CD4-positive, alpha-beta T cell treated with Interleukin-2 at 100 ng/mL for 4 hours (primary cell): ENCODE measurements at places on chromosomes 12 and 14.

- DNase-seq, result no peak
Observed at GRCh38 chr12:124660851-124661250, 93.4 kb upstream of the NCOR2 start.

- DNase-seq, result no peak
Observed at GRCh38 chr14:80425686-80426085, 214.4 kb upstream of the DIO2 start.

- DNase-seq, result no peak
Observed at GRCh38 chr14:68247676-68248268, 428.2 kb downstream of the RAD51B start.

DNA sequence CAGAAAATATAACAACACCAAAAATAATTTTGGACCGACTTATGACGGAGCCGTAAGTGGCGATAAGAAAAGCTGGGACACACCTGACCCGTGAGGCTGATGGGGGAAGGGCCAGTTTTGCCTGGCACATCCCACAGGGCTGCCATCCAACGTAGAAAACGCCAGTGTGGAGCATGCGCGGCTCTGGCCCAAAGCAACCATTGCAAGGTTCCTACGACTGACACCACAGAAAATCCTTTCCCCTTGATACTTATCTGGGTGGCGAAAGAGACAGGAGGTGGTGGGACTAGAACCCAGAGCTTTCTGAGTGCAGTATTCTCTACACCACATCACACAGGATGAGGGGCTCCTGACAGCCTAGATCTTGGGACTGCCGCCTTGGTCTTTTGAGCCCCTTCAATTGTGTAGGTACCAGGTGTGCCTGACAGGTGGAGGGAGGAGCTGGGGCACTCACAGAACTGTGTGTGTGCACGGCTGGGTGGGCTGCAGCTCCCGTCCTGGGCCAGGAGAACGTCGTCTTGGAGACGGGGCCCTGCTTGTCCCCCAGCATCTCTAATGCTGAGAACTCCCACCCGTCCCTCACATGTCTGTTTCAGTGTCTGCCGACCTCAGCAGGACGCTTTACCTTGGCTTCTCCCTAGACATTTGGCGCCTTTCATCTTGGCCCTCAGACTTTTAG is 17.4 kb upstream of the CACNA2D4 start:
- no peak for DNase-seq

DNA sequence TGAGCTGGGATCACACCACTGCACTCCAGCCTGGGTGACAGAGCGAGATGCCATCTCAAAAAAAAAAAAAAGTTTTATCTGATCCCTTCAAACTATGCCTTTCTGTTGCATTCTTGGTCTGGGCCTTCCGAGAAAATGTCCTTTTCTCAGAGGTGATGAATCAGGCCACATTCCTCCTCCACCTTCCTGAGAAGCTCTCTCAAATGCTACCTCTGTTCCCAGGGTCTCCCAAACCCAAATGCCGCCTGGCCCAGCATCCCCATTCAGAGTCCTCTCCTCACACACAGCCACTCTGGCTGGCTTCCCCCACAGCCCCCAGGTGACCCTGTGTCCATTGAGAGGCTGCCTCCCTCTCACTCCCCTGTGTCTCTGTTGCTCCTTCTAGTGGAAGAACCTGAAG is 19.7 kb upstream of the TMED10 start:
- DNase-seq, result no peak

- DNase-seq, result no peak
Observed at GRCh38 chr14:51576879-51577278, 74.8 kb upstream of the FRMD6 start.
